ENCODE measurements at places on chromosomes 6 and 20.

DNA sequence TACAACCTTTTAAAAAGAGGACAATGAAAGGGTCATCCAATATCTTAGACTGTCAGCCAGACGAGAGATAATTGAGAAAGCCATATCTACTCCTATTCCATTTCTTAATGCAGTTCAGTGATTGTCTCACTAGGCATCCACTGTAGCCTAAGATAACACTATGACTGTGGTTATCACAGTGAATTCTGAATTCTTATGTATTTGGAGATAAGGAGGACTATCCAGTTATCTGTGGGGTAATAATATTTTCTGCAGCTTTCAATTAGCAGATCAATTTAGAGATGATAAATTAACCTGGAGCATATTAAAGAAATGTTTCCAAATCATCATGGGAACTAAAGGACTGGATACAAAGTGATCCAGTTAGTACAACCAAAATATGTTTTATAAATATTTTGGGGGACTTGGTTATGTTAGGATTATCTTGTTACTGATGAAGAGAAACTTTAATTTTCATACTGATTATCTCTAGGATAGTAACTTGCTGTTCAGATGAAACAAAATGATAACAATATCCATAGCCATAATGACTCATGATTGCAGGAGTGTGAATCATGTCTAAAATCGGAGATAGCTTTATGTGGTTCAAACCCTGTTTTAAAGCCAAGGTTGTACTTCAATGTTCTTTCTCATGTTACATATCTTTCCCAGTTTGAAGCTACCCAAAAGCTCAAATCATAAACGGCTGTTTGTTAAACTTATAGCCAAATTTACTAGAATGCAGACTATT is 1152.0 kb downstream of the HACE1 start:
- no peak for DNase-seq

DNA sequence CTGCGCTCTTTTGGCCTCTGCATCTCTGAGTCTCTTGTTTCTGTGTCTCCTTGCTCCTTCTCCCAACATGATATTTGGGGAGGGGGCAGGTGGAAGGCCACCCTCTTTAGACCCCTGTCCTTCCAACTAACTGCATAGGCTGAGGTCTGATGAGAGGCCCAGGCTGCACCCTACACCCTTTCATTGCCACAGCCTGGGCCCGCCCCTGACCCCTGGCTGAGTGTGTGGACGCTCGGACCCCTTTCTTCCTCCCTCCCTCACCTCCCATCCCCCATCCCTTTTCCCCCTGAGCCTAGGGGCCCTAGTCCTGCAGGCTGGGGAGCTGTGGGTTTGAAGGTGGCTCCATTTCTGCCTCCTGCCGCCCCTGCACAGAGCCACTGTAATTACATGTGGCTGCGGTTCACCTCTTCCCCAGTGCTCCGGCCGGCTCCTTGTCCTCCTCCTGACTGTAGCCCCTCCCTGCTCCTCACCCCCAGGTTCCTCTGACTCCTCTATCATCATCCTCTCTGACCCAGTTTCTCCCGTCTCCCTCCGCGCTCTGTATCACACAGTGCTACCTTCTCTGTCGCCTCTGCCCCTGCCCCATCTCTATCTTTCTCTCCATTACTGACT is 6.8 kb downstream of the MDFI start:
- DNase-seq, result no peak

GRCh38 chr6:129686941-129687627 is 22.9 kb downstream of the ARHGAP18 start:
- no peak for DNase-seq

DNA sequence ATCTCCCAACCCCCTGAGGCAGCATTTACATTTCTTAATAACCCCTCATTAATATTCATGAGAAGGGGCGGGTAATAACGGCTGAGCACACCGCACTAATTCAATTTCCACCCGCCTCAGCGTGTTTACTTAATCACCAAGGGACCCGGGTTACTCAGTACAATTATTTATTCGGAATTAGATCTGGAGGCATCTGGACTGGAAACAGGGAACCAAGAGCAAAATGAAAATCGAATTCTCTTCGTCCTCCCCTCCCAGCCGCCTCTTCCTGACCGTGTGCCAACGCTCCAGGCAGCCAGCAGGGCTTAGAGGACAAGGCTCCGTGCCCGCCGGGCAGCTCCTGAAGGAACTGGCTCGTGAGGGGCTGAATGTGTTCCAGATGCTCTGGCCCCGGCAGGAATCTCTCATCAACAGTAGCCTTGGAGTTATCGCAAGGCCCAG is 23.5 kb upstream of the CTNNBL1 start:
- no peak for DNase-seq

DNA sequence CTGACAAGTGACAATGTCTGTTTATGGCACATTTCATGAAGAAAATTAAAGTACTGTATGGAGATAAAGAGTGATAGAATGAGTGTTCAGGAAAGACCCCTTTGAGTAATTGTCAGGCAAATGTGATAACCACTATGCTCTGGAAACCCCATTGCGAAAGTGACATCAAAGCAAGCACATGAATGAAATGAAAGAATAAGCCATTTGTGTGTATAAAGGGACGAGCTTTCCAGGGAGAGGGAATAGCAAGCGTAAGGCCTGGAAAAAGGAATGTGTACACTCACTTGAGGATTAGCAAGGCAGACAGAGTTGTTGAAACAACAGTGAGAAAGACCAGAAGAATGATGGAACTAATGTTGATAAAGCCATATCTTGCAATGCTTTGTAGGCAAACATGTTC is 490.0 kb downstream of the GRIK2 start:
- DNase-seq, result no peak

All from ACHN (cell line).